MM.1S (cell line): ENCODE measurements at places on chromosomes 1 and 21.

DNA sequence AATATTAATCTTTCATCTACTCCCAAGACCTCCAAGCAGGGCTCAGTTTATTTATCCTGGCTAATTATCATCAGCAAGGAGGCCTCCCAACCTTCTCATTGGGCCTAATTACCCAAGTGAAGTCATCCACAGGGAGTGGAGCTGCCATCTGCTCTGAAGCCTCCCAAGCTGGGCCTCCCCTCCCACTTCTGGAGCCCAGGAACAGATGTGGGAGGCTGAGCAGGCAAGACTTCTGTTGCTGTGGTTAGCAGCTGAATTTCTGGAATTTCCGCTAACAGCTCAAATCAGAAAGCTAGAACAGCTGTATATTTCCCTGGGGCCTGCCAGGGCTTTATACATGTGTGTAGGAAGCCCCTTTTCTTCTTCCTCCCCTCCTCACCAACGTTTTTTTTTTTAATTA is 127.5 kb downstream of the UCK2 start:
- no peak for DNase-seq

DNA sequence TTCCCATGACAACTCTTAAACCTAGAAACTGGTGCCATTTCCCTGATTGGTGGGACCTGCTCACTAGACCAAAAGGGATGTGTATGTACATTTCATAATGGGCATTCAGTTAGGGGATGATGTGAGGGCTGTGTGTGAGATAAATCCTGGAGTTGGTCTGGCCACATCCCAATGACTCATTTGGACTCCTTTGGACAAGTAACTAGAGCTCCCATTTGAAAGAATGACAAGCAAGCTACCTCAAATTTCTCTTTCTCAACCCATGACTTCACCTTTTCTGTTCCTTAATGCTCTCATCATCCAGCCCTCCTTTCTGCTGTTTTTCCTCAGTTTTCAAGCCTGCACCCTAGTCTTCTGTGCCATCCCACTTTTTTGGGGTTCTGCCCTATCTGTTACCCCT is 27.9 kb downstream of the EBNA1BP2 start:
- DNase-seq = no peak

GRCh38 chr21:45080639-45081414 is 6.4 kb downstream of the ADARB1 start:
- DNase-seq = no peak

DNA sequence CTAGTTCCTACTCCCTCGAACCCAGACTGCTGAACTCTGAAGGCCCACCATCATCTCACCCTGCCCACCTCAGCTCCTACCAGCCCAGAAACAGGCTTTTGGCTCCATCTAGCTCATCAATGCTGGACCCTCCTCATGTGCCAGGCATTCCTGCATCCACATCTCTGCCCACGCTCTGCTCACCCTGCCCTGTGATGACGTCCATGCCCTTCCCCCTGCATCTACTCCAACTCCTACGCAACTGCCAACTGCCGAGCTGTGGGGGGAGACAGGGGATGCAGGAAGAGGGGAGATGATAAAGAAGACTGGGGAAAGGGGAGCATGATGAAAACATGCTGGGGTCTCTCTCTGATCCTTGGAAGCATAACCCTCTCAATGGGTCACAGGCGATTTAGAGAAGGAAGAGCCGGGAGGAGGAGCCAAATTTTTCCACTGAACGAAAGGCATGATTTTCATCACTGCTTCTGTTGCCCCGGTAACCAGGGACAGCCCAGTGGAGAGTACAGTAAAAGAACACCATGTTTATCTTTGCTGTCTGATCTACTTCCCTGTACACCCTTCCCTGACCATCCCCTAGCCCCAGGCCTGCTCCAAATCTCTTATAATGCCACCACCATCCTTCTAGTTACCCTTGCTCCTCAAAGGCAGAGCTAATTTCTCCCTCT is 44.3 kb downstream of the CD34 start:
- no peak for DNase-seq

- no peak for DNase-seq
Measured at GRCh38 chr1:117719004-117719403, 113.2 kb downstream of the TENT5C start.

GRCh38 chr1:220895412-220895946 is 16.2 kb downstream of the HLX start:
- no peak for DNase-seq

- DNase-seq = no peak
Measured at GRCh38 chr1:107401704-107402103, 260.9 kb downstream of the NTNG1 start.
